Fibroblast of skin of scalp (primary cell): ENCODE measurements at places on chromosomes 1 and 21.

DNA sequence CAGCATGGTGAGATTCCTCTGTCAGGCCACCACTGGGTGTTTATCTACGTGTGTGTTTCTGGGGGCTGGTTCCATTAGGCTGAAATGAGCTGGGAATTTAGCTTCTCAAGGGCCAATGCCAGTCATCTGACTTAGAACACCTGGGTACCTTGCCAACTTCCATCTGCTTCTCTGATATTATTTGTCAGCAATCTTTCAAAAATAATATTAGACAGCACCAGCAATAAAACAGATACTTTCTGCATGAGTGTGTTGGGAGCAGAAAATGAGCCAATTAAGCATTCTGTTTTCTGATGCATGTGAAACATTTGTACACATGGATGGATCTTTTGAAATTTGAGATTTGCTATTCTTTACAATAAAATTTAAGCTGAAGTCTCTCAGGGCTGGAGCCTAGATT, 124.1 kb downstream of the RYR2 start:
- no peak for DNase-seq

DNA sequence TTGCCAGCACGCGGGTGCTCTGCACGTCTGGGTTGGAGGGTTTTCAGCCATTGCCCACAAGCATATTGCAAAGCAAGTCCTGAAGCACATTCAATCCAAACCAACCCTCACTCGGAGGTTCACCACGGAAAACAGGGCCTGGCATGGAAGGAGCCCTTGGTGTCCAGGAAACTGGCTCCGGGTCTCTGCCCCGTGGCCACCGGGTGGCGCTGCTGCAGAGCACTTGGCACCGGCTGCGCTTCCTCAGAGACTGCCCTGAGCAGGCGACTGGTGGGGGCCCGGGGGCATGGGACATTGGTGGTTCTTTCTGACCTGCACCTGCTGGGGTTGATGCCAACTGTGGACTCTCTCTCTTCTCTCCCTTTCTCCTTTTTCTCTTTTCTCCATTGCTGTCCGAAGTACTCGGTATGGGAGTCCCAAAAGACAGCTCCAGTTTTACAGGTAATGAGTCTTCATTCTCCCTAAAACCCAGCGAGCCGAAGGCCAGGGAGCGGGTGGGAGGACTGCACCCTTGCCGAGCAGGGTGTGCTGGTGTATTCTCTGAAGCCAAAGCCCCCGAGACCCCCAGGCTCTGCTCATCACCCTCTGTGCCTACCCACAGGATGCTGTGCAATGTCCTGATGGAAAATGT, 4.1 kb upstream of the KCNAB2 start:
- DNase-seq = no peak

DNA sequence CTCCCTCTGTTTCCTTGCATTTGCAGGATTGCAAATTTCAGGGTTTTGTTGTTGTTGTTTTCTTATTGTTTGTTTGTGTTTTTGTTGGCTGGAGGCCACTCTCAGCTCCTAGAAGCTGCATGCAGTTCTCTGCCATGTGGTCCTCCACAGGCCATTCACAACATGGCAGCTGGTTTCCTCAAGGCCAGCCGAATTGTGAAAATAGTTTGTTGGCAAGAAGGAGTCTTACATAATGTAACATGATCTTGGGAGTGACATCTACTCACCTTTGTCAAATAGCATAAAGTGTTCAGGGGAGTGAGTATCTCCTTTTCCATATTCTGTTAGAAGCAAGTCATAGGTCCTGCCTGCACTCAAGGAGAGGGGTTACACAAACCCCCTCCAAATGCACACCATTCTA, 10.6 kb upstream of the UAP1 start:
- DNase-seq = no peak

DNA sequence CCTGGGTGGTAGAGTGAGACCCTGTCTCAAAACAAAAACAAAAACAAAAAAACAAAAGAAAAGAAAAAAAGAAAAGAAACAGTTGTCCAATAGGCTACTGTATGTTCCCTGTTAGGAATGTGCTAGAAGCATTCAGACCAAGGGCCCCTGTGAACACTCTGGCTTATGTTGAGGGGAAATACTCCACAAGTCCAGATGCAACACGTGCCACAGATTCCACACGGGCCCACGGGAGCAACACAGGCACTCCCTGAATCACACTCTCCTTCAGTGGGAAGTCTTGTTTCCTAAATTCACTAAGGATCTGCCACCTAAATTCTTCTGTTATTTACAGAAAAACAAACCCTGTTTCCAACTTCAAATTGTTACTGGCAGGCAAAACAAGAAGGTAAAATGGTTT, 291.1 kb downstream of the PCP4 start:
- DNase-seq = peak; percentile 27

DNA sequence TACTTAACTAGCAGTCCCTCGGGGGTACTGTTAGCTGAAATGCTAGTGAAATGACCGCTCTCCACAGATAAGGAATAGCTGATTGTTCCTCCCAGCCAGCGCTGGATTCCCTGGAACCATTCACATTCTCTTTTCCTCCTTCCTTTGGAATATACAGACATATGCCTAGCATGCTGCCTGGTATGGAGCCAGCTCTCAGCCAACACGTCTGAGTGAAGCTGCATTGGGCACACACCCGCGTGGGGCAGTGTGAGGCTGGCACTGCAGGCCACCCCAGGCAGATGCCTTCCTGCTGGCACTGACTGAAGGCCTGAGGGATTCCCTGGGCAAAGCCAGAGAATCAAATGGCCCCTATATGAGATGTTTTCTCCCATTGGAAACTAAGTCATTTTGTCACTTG, 66.7 kb downstream of the TLR5 start:
- DNase-seq = no peak

GRCh38 chr1:212234431-212235395, 50.5 kb upstream of the PPP2R5A start:
- DNase-seq = peak; percentile 96

DNA sequence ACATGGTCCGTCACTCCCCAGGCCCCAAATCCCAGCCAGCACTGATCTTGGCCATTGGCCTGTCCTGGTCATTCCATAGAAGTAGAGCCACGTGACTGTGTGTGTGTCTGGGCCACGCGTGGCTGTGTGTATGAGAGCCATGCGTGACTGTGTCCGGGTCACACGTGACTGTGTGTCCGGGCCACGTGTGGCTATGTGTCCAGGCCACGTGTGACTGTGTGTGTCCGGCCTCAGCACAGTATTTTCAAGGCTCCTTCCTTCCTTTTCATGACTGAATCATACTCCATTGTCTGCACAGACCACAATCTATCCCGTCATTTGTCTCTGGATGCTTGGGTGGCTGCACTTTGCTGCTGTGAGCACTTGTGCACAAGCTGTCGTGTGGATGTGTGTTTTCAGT, 67.4 kb downstream of the SKI start:
- no peak for DNase-seq

GRCh38 chr21:40714536-40714935, 132.4 kb downstream of the DSCAM start:
- DNase-seq = peak; percentile 9

DNA sequence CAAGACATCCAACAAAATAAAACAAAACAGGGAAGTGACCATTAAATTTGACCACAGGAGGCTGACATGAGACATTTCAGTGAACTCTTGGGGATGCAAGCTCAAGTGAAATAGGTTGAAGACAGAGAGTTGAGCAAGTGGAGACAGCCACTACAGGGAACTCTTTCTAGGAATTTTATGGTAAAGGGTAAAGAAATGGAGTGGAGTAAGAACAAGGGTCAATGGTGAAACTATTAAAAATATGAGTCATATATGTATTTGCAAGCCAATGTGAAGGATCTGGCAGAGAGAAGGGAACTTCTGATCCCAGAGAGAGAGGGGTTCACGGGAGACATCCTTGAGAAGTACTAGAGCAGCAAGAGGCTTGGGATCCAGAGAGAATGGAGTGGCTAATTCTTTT, 9.1 kb upstream of the TRABD2B start:
- DNase-seq = no peak

DNA sequence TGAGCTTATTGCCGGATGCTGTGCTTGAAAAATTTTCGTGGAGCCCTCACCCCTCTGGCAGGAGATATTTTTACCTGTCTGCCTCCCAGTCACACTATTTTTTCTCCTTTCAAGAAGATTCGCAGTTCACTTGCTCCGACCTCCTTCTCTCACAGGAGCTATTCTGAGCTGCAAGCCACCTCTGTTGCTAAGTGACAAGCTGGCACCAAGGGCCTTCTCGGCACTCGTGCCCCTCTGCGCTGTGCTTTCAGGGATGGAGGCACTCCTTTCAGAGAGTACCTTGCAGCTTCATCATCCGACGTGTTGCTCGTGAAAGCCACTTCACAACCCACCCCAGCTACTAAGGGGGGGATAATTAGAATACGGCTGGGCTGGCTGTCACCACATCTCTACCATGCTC, 11.6 kb downstream of the SLC6A17 start:
- no peak for DNase-seq

DNA sequence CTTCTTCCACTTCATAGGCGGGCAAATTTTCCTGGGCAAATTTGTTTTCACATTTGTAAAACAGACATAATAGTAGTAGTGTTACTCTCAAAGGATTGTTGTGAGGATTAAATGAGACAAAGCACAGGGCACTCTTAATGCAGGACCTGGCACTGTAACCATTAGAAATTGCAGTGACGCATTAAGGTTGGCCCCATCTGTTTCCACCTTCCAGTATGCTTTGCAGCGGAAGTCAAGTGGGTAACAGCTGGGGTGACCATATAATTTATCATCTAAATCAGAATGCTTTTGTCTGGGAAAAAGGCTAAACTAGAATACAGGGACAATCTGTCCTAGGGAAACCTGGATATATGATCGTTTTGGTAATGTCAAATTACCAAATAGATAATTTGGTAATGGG, 132.5 kb upstream of the CACHD1 start:
- DNase-seq = no peak

GRCh38 chr1:229098903-229099578, 171.9 kb upstream of the RAB4A start:
- DNase-seq = no peak

- DNase-seq = no peak
These were observed 184.9 kb downstream of the DUSP10 start for GRCh38 chr1:221557013-221557412.

- peak; percentile 64 for DNase-seq
These were observed 39.0 kb upstream of the F3 start for GRCh38 chr1:94580367-94581115.

GRCh38 chr1:172394811-172395210, 25.7 kb upstream of the C1orf105 start:
- DNase-seq = no peak

DNA sequence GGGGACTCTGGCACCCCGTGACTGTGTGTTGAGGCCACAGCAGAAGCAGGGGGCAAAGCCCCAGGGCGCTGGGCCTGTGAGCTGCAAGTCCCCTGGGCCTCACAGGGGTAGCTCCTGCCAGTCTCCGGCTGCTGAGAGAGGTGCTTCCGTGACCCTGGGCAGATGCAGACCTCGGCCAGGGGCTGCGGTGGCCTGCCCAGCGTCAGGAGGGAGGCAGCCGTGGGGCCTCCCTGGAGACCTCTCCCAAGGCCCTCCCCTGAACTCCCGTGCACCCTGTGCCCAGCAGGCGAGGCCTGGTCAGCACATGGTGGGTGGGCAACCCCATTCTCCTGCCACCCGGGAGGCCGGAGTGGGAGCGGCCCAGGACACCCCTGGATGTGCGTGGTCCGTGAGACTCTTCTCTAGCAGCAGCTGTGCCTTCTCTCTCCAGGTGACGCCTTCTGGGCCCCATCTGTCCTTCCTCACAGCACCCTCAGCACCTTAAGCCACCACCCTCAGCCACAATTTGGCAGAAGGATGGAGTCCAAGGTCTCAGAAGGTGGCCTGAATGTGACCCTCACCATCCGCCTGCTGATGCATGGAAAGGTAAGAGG, 85.7 kb upstream of the COL6A1 start:
- DNase-seq = no peak

- DNase-seq = peak; percentile 43
These were observed 18.8 kb downstream of the RNF220 start for GRCh38 chr1:44423591-44424537.

DNA sequence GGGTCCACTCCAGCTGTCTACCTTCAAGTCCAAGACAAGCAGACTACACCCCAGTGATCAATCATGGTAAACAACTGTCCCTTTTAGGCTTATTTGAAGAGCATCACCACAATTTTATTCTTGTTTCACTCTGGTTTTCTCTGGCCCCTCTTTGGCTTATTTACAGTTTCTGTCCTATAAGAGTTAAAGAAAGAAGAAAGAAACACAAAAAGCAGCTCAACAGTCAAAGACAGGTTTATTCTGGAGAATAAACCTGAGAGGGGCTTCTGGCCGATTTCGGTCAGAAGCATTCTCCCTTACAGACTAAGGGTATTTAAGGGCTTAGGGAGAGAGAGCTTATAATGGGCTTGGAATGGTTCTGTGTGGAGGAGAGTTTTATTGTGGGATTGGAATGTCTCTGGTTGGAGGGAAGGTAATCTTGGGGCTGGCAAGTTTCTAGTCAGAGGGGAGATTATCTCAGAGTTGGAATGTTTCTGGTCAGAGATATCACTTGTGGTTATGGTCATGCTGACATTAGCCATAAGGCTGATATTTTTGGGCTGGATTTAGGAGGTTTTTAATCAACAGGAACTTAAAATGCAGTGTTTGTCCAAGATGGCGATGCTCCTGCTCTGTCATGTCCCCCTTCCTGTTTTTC, 161.0 kb downstream of the URB2 start:
- DNase-seq = peak; percentile 4

DNA sequence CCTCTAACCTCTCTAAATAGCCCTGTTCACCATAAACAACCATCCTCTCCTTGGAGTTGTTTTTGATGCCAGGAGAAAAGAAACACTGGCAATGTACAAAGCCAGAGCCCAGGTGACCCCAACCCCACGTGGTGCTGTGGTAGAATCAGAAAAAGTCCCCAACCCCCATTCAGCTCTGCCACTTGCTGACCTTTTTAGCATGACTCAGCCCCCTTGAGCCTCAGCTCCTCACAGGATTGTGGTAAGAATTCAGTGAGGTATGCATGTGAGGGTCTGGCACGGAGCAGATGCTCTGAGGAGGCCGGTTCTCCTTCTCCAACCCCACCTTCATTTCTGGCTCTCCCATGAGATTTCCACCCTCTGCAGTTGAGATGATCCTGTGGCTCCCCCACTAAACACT, 11.1 kb upstream of the CHI3L1 start:
- DNase-seq = peak; percentile 77

GRCh38 chr1:110561596-110561995, 42.6 kb upstream of the KCNA10 start:
- no peak for DNase-seq

GRCh38 chr1:244353551-244354091, 98.1 kb downstream of the ADSS2 start:
- DNase-seq = peak; percentile 90

DNA sequence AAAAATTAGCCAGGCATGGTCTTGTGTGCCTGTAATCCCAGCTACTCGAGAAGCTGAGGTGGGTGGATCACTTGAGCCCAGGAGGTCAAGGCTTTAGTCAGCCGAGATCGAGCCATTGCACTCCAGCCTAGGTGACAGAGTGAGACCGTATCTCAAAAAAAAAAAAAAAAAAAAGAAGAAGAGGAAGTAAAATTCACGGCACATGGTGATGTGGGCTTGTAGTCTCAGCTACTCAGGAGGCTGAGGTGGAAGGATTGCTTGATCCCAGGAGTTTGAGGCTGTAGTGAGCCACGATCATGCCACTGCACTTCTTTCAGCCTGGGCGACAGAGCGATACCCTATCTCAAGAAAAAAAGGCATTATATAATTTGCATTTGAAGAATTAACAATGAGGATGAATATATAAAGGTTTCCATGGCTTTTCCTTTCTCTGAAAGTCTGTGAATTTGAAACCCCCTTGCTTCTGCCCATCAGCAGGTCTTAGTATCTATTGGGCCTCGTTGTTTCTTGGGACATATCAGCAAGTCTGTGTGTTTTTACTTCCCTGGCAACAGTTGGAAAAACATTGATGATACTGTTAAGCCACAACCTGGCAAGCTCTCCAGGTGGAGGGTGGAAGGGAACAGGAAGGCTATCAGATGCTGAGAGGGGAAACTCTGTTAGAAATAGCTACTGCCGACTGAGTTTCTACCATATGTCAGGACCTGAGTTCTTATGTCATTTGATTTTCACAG, 4.6 kb upstream of the PLA2G2D start:
- DNase-seq = no peak
